ENCODE measurements at places on chromosomes 3 and 15.

GRCh38 chr3:167394003-167394402 lies 13.9 kb upstream of the ZBBX start:
- no peak for DNase-seq

DNA sequence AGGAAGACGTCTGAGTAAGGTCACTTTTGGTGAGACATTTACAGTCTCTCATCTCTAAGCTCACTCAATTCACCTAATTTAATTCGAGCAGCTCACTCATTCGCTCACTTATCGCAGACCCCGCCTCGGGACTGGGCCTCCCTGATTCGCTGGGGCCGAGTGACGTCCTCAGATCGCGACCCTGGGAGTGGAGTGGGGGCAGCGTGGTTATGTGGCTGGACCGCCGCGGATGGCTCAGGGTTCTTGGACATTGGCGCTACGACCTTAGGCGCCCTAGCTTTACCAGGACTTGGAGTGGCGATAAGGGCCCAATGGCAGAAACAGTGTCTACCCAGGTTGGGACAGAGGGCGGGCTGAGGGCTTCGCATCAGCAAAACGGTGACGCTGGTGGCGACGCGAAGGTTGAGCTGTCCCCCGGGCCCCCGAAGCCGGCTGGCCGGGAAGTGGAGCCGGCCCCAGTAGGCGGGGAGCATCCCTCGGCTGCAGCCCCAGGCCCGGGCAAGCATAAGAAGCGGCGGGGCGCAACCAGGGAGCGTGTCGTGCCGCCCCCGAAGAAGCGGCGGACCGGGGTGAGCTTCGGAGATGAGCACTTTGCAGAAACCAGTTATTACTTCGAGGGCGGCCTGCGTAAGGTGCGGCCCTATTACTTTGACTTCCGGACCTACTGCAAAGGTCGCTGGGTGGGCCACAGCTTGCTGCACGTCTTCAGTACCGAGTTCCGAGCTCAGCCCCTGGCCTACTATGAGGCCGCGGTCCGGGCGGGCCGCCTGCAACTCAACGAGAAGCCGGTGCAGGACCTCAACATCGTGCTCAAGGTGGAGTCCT lies at the start of gene RPUSD2:
TSS of gene RPUSD2 (plus strand) at position 171 of the 825 bp plus-strand sequence. CDS start at position 210, 39 bp downstream.
- DNase-seq, result peak; percentile 82

- no peak for DNase-seq
Observed at GRCh38 chr15:66515901-66516322, 10.8 kb downstream of the ZWILCH start.

DNA sequence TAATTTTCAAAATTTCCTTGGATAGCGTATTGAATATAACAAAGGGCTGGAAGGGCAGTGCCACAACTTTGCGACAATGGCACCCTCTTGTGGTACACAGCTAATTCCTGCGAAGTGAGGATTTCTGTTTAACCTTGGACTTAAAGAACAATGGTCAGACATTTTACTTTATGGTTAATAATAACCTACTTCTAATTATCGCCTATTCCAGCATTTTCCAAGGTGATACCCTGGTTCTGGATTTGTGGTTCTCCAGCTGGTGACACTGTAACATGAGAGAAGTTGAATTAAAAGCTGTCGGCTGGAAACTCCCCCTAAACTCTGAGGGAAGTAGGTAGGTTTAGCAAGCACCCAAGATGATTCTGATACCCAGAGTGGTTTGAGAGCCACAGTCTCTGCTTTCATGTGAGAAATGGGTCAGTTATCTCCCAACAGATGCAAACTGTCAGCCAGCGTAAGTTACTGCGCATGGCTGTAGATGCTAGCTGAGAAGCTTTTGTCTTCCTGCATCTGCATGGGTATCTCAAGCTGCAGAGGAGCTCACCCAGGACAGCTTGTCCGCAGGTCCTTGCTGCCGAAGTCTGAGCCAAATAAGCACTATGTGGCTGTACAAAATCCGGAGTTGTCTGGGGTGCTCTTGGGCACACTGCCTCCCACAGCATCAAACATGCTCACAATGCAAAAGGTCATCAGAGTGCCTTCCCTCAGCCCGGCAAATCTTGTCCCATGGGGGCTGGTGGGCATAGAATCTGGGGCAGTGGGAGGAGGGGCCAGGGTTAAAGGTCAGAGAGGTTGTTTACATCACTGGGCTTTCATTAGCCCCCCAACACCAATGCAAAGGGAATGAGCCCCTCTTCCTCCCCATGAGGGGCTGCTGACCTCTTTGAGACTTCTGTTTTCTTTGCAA lies 6.6 kb upstream of the CHSY1 start:
- DNase-seq, result peak; percentile 37

GRCh38 chr15:77239882-77240608 lies 169.1 kb upstream of the TSPAN3 start:
- DNase-seq, result no peak

DNA sequence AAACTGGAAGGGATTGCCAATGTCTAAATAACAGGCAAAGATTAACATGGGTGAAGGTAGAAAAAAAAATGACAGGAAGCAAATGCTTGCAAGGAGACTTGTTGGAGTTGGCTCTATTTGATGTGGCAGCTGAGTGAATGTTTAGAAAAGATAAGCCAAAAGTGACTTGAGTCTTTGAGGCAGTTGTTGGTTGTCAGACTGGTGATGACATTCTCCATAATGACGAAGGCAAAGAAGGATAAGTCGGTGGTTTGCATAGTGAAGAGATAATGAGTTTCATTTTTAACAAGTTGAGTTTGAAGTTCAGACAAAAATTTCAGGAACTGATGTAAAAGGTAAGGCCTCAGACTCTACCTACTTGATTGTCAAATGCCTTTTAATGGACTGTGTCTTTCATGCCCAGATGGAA lies 704.1 kb upstream of the SGO1 start:
- no peak for DNase-seq

DNA sequence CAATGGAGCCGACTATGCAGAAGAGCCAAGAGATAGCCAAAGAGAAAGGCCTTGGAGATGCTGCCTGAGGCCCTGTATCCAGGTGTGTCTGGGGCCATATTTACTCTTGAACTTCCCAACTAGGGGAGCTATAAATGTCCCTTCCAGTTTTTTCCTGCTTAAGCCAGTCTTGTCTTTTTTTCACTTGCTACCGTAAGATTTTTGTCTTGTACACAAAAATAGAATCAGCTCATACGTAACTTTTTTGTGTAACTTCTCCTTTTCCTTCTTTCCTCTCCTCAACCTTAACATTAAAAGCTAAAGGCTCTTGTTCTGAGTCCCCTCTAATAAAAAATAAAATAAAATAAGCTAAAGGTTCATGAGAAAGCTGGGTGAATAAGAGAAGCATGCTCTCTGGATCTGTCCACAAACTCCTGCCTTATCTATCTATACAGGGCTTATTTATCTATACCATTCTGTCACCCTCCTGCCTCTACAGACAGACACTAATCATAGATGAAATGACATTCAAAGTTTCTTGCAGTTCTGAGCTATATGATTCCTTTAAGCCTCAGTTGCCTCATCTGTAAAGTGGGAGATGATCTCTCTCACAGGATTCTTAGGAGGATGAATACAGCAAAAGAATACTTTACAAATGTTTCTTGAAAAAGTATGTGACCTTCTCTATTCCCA lies 4.6 kb downstream of the SUMF1 start:
- no peak for DNase-seq

GRCh38 chr3:65314269-65314668 lies 626.5 kb upstream of the ADAMTS9 start:
- no peak for DNase-seq

- DNase-seq, result no peak
Observed at GRCh38 chr3:195701042-195701915, 19.5 kb upstream of the MUC20 start.

DNA sequence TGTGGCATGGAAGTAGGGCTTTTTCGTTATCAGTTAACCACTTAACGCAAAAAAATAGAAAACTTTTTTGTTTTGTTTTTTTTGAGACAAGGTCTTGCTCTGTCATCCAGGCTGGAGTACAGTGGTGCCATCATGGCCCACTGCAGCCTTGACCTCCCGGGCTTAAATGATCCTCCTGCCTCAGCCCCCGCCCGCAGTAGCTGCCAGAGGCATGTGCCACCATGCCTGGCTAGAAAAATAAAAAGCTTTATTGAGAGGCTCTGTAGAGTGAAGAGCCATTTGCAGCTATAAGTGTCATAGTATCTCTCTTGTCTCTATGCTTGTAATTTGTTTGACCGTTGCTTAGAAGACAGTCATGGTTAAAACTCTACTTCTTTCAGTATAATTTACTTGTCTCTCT lies 13.5 kb downstream of the PPP4R2 start:
- DNase-seq, result no peak

DNA sequence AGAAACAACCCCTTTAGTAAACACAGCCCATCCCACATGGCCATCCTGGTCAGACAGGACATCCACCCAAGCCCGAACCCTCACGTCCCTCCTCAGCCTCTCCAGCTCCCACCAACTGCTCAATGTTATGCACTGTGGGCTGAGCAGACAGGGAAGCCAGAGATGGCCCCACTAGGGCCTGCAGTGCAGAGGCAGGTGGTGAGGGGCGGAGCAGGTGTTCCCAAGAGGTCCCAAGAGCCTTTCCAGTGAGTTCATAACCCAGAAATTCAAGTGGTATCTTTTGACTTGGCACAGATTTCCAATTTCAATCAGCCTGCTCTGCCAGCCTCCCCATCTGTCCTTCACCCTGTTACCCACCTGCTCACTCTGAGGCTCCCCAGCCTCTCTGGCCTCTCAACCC lies 130.3 kb downstream of the LIPC start:
- no peak for DNase-seq

DNA sequence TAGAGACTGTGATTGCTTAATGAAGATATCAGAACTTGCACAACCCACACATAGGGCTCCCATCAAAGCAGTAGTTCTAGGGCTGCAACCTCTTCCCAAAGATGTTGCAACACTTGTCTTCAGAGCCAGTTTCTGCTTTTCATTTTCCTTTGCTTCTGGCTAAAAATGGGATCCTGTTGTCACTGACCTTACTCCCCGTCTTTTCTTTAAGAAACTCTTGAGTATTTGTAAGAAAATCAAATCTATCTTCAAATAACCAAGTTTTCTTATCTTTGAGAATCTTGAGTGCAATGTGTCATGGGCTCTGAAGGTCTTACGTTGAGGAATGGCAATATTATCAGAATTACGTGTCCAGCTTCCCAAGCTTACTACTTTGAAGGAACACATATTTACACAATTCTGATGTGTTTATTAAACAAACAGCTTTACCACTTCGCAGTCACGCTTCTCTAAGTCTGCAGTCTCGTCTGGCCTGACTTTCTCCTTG lies 24.1 kb downstream of the CACNA1D start:
- no peak for DNase-seq

DNA sequence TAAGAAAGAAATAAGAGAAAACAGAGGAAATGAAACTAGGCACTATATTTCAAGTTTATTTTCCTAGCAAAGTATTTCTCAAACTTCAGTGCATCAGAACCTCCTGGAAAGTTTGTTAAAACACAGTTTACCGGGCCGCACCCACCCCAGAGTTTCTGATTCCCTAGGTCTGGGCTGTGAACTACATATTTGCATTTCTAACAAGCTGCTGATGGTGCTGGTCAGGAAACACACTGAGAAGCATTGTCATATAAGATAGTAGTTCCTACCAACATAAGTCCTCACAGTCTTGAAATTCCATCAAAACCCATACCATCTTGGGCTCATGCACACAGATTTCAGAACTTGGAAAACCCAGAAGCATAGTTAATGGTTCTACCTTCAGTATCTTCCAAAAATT lies 8.3 kb downstream of the SLC9A9 start:
- DNase-seq, result no peak

GRCh38 chr3:158152186-158152585 lies 42.3 kb downstream of the RSRC1 start:
- DNase-seq, result no peak

- no peak for DNase-seq
Observed at GRCh38 chr3:106533093-106533787, 664.4 kb upstream of the CBLB start.

- DNase-seq, result no peak
Observed at GRCh38 chr3:52052831-52053306, 3.5 kb downstream of the DUSP7 start.

GRCh38 chr3:50339485-50340146 lies 1.0 kb downstream of the RASSF1 start:
- DNase-seq, result no peak

- DNase-seq, result no peak
Observed at GRCh38 chr3:14848906-14849305, 30.1 kb downstream of the FGD5 start.

DNA sequence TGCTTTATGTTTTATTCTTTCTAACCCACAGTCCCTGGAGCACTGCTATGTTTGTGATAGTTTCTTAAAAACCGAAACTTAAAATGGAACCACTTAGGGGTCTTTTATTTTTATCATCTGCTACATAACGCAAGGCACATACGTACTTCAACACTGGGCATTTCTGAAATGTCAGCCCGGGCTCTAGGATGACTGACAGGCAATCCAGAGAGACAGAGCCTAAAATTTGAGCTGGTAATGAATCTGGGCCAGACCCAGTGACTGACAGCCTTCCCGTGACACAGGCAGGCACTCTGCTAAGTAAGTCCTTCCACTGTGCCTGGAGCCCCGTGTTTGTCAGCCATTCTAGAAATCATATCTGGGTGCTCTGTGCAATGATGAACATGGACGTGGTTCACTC lies 84.6 kb downstream of the RYR3 start:
- no peak for DNase-seq

- DNase-seq, result no peak
Observed at GRCh38 chr3:47433796-47434195, 41.9 kb downstream of the SCAP start.

GRCh38 chr15:78149068-78149804 lies at the start of gene IDH3A:
Gene IDH3A (plus strand): TSS chr15:78149362. CDS start chr15:78149404, 42 bp downstream.
- DNase-seq, result peak; percentile 90

DNA sequence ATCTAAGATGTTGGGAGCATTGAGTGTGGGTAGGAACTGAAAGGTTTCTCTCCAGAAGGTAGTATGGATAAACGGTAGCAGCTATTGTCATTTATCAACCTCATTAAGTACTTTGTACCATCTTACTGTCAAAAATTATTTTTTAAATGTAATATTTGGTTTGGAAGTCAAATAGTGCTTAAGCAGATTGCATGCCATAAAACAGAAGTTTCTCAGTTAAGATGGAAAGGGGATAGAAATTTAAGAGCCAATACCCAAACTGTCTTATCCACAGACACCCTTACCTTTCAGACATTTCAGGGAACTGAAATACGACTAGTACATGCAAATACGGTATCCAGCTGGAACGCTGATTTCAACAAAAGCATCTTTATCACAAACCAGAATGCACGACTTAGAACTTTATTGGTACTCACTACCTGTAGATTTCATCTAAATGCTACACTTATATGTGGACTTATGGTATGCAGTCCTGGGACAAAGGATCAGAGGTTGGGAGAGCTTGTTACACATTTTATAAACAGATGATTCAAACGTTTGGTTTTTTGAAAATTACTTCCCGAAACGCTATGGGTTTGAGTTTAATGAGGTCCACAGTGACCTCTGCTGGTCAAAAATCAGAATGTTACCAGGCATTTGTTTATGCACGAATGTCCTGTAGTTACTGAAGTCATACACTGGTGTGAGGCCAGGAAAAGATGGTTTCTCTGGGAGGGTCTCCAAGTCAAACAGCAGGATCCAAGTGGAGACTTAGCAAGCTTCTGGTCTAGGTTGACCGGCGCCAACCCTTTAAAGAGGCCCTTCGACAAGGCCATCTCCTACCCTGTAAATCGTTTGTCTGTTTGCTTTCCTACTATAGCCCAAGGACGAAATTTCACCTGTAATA lies 45.7 kb upstream of the DUT start:
- DNase-seq, result peak; percentile 74

GRCh38 chr3:60935709-60936108 lies 315.5 kb downstream of the FHIT start:
- no peak for DNase-seq

- no peak for DNase-seq
Observed at GRCh38 chr3:58176827-58177489, 33.8 kb downstream of the DNASE1L3 start.

GRCh38 chr15:38672814-38673670 lies 108.4 kb upstream of the RASGRP1 start:
- no peak for DNase-seq

- no peak for DNase-seq
Observed at GRCh38 chr15:26050984-26051383, 187.9 kb upstream of the ATP10A start.

All from Caki2 (cell line).